ENCODE measurements at places on chromosomes 1 and 21.
A peak's percentile ranks its signal among the peaks of the same experiment; 100 is the strongest.

- DNase-seq: peak; percentile 88
These were observed at the start of gene DISP3 for GRCh38 chr1:11478571-11479374. Gene DISP3 (plus strand): TSS chr1:11479155. CDS start chr1:11500993, 21,838 bp downstream.

DNA sequence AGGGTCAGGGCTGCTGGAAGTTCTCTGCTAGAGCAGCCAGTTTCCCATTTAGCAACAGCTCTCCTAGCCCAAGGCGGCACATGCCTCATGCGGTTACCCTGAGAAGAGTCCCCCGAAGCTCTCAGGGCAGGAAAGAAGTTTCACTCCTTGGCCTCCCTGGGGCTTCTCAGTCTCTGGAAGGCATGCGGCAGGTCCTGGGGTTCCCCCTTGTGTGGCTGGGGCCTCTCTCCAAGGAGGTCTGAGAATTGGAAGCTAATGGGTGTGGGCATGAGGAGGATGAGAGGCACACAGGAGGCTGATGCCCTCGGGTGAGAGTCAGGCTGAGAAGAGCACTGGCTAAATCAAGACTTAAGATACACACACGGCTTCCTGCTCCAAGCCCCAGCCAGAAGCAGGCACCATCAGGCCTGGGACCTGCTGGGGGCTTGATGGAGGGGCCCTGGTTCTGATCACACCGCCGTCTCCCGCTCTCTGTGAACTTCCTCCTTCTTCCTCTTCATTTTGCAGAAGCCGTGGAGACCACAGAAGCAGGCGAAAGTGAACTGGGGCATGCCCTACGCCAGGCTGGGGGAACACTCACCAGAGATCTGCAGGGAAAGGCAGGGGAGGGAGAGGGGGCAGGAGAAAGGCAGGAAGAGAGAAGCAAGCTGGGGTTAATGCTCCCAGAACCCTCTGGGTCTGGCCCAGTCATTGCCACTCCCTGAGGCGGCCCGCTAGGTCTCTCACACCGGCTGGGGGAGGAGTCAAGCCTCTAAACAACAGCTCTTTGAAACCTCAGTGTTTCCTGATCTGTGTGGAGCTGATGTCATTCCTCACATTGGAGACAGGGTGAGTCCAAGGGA, 15.1 kb downstream of the BLACAT1 start:
- peak; percentile 32 for DNase-seq

- no peak for DNase-seq
These were observed 58.9 kb downstream of the POFUT2 start for GRCh38 chr21:45228656-45229240.

- no peak for DNase-seq
These were observed 56.4 kb downstream of the HLCS start for GRCh38 chr21:36909901-36910561.

DNA sequence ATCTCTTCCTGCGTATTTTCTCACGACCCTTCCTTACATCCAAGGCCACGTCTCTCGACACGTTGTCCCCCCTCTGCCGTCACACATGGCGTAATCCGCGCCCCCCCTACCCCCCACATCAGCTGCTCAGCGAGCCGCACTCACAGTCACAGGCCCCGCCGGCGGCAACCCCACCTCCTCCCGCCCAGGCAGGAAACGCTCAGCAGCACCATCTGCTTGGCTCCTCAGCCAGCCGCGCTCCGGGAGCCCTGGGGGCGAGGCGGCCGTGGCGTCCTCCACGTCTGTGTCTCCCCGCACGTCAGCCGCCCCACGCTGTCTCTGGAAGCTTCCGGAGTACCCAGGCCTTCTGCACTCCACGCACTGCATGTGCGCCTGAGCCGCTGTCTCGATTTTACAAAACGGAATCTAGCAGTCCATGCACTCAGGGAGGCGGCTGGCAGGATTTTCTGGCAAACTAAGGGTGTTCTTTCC, 64.6 kb downstream of the SIK1 start:
- no peak for DNase-seq

GRCh38 chr1:34785231-34785874, 4.3 kb downstream of the GJB3 start:
- no peak for DNase-seq

- DNase-seq: no peak
These were observed 7.5 kb downstream of the SRSF11 start for GRCh38 chr1:70228670-70229069.

DNA sequence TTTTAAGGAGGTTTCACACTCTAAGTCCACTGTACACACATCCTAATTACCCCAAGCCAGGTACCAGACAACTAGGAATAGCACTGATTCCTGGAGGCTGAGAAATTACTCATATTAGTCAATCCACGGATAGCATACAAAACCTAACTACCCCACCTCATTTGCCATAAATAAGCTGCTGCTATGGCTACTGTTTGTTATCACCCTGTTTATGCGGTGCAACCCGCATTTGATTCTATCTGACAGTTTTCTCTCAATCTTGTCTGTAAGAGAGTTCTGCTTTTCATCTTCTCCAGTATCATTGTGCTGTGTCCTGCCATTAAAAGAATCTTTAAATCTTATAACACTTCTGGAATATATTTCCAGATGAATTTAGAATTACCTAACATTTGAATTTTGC, 1496.5 kb downstream of the PLA2G4A start:
- DNase-seq: no peak

- DNase-seq: peak; percentile 65
These were observed 45.3 kb upstream of the CTBS start for GRCh38 chr1:84619383-84620102.

DNA sequence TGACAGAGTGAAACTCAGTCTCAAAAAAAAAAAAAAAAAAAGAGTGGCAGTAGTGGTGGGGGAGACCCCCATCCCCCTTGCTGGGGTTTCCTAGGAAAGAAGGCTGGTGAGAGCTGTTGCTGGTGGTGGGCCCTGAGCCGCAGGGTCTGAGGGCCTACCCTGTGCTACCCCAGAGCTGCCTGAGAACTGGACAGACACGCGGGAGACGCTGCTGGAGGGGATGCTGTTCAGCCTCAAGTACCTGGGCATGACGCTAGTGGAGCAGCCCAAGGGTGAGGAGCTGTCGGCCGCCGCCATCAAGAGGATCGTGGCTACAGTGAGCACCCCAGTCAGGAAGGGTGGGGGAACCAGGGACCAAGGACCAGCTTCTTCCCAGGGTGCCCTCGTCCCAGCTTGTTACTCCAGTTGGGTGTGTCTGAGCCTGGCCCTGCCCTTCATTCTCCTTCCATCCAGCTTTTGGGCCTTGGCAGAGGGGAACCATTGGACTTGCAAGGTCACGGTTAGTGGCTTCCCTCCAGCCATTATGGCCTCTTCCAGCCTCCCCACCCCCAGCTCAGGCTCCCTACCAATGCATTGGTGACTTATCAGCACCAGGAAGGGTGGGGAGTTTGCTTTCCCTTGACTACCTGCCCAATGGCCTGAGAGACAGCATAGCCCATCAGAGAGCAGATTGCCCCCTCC, 10.5 kb downstream of the LDLRAP1 start:
- no peak for DNase-seq

DNA sequence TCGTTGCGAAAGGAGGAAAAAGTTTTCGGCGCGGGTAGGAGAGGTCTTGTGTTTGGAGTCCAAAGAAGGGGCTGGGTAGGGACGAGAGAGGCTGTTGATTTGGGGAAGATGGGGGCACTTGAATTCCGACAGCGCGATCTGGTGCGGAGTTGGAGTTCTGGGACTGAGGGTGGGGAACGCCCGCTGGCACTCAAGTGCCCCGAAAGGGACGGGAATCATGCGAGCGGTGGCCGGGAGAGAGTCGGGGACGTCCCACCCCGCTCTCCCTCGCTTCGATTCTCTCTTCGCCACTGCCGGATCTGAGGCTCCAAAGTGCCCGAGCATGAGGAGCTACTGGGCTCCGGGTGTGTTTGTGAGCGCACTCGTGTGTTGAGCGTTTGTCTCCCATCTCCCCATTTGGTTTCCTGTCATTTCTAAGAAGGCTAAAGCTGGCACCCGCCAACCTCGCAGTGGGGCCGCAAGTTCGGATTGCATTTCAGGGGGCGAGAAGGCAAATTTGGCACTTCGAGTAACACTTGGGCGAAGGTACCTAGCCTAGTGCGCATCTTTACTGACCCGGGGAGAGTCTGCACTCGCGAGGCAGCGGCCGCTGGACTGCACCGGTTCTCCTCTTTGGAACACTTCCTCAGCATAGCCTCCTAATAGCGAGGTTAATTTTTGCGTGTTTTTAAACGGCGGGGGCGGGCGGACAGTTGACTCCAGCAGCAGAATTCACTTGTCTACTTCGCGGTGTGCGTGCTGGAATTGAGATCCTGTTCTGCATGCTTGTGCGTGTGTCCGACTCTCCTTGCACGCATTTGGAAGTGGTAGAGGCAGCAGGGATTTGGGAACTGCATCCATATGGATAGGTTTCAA, 1.2 kb downstream of the CHRM3 start:
- no peak for DNase-seq

GRCh38 chr1:12413664-12414410, 184.0 kb downstream of the VPS13D start:
- no peak for DNase-seq

DNA sequence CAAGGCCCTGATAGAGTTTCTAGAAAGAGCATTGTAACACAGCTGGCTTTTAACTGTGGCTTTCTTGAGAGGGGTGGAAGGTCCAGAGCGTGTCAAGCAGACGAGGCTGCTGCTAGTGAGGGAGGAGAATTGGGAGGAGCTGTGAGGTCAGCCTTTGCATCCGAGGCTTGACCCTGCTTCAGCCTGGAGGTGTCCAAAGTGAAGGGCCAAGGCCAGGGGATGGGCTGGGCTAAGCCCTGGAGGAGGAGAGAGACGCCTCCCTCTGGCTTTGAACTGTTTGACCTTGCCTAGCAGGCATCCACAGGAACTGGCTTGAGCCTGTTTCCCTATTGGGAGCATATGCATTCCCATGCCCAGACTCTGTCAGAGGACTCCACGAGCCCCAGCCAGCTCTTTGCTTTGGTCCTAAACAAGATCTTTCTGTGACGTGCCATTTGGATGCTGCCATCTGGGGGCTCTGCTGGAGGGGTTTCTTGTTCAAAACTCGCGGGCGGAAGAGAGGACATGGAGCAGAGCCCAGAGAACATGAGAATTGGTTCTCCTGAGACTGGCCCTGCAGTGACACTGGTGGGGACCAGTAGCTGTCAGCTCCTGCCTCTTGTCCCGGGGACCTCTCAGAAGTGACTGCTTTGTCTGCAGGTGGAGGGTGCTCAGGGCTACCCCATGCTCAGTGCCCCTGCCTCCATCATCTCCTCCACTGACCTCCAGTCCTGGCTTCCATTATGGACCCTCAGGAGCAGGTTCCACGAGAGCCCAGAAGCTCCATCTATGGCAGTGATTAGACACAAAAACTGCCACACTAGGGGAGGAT, 5.5 kb downstream of the ACTRT2 start:
- DNase-seq: no peak

DNA sequence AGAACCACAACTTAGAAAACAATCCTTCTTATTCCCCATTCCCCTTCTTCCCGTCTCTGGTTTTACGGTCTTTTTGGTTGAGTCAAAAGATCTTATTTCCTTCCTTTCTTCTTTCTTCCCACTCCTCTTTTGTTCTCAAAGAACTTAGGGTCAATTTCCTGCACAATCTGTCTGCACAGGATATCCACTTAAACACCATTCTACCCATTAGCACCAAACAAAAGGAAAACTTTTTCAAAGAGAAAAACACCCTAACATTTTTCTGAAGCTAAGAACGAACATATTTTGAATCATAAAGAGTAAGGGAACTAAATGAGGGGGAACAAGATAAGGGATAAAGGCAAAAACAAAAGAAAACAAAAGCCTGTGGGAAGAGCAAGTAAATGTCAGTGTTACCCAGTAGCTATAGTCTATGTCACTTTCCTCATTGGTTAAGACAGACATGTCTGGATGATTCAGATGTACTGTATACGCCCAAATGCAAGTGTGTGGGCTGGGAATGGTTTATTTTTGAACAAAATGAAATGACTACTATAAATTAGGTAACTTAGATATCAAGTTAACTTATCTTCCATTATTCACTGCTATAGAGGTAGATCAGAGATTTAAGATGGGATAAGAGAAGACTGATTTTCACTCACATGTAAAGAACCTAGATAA, 59.9 kb downstream of the TOR3A start:
- no peak for DNase-seq

DNA sequence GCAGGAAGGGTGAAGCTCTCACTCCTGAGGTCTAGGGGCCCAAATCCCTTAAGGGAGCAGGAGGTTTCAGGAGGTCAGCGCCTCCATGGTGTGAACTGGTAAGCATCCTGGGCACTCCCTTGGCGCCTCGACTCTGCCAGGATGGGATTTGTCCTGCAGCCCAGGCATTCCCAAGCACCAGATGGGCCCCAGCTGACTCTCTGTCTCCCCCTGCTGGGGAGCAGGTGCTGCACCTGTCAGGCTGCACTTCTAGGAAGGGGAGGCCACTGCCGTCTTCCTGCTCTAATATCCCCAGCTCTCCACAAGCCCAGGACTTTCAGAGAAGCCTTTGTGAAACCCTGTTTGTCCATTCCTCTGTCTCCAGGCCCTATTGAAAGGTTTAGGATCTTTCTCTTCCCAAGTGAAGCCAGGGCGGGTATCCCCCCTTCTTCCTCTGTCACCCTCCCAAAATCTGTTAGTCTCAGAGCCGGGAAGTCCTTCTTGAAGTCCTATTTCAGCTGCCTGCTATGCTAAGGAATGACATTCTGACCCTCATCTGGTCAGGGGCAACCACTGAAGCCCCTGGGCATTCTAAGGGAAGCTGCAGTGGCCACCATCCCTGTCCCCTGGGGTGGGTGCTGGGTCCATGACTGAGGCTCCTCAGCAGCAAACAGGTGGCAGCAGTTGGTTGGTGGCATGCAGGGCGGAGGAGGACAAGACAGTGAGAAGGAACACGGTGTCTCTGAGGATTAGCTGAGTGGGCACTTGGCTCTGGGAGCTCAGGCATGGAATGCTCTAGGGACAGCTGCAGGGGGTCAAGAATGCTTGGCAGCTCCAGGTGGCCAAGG, 3.2 kb downstream of the MYBPH start:
- peak; percentile 73 for DNase-seq

DNA sequence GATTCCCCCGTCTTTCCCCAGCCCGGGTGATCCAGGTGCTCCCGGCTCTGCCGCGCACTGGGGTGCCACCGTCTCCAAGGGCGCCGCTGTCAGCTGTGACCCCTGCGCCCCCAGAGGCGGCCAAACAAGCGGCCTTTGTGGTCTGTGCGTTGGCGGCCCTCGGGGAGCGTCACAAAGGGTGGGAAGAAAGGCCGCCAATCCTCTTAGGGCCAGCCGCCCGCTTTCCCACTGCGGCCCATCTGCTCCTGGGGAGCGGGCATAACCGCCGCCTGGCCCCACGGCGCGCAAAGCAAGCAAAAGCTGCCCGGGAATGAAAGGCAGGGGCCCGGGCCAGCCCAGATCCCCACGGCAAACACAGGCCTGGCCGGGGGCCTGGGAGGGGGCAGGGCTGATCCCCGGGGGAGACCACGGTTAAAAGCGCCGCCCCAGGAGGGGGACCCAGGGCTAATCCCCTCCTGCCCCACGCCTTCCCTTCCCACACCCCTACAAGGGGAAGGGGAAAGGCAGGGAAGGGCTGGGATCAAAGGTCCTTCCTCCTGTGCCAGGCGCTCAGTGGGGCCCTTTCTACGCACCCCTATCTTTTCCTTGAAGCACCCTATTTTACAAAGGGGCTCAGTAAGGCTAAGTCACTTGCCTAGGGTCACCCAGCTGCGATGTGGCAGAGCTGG, 24.0 kb downstream of the C1QB start:
- DNase-seq: no peak

DNA sequence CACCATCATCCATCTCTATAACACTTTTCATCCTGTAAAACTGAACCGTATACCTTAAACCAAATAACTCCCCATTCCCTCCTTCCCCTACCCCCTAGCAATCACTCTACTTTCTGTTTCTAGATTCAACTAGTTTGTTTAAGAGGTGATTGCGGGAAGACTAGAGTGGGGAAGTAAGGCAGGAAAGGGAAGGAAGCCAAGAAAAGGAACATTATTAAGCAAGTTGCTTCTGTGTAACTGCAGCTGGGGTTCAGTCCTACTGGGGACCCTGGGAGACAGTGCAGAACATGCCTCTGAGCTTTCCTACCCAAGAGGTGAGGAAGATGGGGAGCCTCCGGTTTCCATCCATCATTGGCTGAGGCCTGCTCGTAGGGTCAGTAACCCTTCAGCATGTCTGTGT, 28.9 kb upstream of the H3-3A start:
- DNase-seq: no peak

All from midbrain (tissue), 1 donor.